LHCN-M2 (cell line): ENCODE measurements at places on chromosomes 7 and 10. TPM values are rescaled to one million over a fixed set of nuclear protein-coding genes. Genes with fewer than 3 reads are reported as not detected.

Gene IFIT1B
- not detected in 2 replicates for total RNA-seq

GRCh38 chr10:119973281-119973680, 80.8 kb downstream of the SEC23IP start:
- DNase-seq = peak; percentile 39

DNA sequence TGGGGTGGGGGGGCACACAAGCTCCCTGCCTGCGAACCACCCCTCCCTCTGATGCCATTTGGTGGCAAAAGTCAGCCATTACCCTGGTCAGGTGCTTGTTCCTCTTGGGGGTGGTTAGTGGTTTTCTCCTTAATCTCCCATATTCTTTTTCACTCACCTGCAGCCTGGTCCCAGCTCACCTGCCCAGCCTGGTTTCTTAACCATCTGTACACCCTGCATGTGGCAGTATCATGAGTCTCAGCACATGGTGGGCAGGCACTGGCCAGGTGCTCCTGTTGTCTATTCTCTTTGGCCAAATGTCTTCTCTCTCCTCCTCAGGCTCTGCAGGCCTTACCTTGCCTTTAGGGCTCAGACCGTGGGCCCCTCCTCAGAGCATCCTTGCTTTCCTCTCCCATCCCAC, 30.5 kb downstream of the OGDH start:
- no peak for DNase-seq

- no peak for DNase-seq
Measured at GRCh38 chr7:44084701-44085100, 2.4 kb upstream of the POLM start.

Gene AKR1D1
- not detected in 2 replicates for total RNA-seq

Gene BMPER
- total RNA-seq = 4.1 and 5.1 TPM in 2 replicates

Gene ASIC3
- total RNA-seq = 0.19 and 2.2 TPM in 2 replicates

- no peak for DNase-seq
Measured at GRCh38 chr7:44621750-44622103, 15.3 kb downstream of the OGDH start.
